ENCODE measurements at places on chromosomes 5 and 9.

- DNase-seq = no peak
Measured at GRCh38 chr5:107203243-107203642, 467.5 kb downstream of the EFNA5 start.

DNA sequence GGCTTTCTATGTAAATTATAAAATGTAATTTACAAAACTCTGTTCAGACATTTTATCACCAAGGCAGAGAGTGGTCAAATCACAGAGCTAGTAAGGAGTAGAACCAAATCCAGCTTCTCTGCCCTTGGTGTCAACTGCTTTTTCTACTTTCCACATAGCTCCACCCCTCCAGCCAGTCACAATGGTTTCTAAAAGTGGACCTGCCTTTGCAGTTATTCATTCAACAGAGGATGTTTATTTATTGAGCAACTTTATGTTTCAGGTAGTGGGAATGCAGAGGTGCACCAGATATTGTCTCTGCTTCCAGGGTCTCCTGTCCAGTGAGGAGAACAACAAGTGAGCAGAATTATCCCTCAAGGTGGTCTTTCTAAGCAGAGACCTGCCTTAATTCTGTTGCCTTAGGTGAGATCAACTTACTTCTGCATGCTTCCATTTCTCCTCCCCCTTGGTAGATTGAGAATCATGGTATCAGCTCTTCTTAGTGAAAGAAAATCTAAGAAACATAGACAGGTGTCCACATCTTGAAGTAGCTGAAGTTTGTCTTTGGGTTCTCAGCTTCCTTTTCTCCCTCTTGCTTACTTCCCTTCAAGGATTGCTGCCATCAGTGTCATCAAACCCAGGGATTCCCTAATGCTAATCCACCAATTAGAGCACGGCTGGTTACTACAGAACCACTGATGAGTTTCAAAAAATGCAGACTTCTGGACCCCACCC, 17.2 kb upstream of the PDCD1LG2 start:
- no peak for DNase-seq

GRCh38 chr5:16666883-16667398, 50.1 kb upstream of the RETREG1 start:
- no peak for DNase-seq

DNA sequence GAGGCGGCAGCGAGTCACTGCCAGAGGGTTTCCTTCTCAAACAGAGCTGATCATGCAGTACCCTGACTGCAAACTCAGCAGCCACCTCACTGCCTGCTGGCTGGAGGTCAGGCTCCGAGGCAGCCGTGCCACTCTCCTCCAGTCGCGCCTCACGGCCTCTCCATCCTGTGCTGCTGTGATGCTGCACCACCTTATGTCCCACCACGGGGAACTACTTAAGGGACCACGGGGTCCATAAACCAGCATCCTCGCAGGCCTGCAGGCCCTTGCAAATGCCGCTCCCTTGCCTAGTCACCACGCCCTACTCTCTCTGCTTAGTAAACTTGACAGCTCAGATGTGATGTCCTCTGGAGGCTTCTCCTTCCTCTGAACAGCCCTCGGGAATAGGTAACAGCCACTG, 99.2 kb downstream of the CRB2 start:
- no peak for DNase-seq

DNA sequence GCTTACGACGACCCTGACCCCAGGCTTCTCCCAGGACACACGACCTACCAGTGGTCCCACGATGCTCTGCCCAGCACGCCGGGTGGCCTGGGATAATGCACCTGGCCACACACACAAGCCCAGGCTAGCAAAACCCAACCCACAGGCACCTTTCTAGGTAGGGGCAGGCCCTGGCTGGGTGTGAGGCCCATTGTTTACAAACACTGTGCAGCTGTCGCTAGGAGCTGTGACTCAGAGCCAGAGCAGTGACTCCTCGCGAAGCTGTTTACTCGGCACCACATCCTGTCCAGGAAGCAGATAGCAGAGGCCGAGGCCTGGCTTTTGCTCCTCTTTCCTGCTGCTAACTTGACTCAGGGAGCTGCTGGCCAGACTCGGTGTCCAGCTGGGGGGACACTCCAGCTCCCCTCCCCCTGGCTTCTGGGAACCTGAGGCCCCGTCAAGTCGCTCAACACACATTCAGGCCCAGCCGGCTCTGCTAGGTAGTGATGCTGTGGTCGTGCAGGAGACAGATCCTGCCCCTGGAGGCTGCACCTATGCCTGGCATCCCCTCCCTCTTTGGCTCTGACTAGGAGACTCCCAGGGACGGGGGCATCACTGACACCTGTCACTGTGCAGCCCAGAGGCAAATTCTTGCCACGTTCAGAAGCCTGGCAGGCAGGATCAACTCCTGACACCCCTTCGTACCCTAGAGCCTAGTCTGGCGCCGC, 12.8 kb upstream of the RALGDS start:
- DNase-seq = peak; percentile 0

GRCh38 chr5:115932991-115933390, 29.3 kb upstream of the LVRN start:
- DNase-seq = no peak

- peak; percentile 35 for DNase-seq
Measured at GRCh38 chr9:100669968-100670367, 92.1 kb downstream of the CAVIN4 start.

GRCh38 chr5:168951356-168951755, 349.6 kb downstream of the SLIT3 start:
- DNase-seq = no peak

DNA sequence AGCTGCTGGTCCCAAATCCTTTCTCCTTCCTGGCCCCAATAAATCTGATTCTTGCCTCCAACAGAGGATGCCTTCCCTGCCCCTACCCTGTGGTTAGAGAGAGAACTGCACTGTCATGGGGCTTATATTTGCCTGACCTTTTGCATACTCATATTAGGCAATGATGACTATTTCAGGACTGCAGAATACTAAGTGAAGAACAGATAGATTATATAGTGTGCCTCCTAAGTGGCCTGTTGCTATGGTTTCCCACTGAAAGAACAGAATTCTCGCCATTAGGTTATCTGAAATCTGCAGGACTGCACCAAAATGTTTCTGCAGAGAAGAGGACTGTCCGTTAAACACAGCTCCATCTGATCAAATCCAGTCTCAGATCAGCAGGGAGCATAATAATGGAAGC, 87.3 kb upstream of the CCNG1 start:
- DNase-seq = no peak

- DNase-seq = no peak
Measured at GRCh38 chr9:93651521-93651950, 75.2 kb downstream of the PHF2 start.

GRCh38 chr9:19074836-19075235, 25.6 kb downstream of the RRAGA start:
- DNase-seq = no peak

DNA sequence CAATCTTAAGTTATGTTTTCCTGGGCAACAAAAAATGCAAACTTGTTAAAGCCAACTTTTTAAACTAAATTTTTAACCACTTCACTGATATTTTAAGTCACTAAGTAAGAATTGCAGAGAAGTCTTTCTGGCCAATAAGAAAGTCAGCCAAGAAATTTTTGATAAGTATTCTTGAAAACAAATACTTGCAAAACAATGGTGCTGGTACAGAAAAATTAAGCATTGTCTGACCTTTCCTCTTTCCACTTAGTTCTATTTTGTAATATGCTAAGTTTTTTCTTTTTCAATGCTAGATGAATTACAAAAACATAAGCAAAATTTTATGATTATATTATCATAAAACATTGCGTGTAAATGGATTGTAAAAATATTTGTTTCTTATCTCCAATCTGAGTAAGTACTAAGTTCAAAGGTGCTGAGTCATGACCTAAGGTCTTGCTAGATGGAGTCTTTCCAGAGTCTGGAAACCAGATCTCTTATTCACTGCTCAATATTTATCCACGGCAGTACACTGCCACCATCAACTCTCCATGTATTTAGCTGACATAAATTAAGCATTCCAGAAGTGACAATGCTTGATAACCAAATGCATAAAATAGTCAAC, 139.7 kb downstream of the MEF2C start:
- no peak for DNase-seq

GRCh38 chr5:99129768-99130501, 201.1 kb upstream of the CHD1 start:
- DNase-seq = no peak

- no peak for DNase-seq
Measured at GRCh38 chr9:137486545-137487453, 27.7 kb upstream of the NSMF start.

DNA sequence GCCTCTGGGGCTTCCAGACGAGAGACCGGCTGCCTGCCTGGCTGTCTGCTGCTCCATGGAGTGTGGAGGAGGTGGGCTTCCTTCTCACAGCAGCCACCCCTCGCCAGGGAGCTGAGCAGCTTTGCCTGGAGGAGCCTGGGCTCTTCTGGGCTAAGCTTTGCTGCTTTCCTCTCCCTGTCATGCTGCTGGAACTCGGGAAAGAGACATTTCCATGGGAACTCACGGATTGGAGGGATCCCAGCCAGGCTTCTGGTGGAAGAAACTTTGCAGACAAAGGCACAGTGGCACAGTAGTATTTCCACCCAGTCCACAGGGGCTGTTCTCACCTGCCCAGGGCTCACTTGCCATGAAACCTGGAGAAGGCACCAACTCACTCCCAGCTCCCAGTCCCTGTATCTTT, 5.6 kb upstream of the NTNG2 start:
- no peak for DNase-seq

GRCh38 chr9:134932171-134932570, 14.5 kb upstream of the FCN1 start:
- no peak for DNase-seq

- DNase-seq = no peak
Measured at GRCh38 chr9:73896061-73896460, 601.1 kb upstream of the RORB start.

DNA sequence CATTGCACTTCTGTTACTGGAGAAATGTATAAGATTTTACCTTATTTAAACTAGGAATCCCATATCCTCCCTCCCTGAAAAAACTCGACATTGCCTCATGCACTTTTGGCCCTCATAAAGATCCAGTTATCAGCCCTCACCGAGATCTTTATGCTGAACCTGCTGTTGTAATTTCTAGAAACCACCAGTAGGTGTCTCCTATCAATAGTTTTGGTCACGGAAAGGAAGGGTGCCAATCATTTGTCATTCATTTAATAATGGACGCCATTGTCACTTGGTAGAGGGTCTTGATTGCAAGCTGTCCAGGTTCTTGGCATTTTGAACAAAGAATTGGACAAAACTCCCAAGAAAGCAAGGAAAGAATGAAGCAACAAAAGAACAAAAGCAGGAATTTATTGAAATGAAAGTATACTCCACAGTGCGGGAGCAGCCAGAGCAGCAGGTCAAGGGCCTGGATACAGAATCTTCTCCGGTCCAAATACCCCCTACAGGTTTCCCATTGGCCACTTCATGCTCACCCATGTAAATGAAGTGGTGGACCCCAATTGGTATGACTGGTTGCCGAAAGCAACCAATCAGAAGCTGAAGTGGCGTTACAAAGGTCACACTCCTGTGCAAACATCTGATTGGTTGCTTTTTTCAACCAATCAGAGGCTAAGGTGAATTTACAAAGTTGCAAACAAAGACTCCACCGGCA, 524.3 kb downstream of the PSAT1 start:
- peak; percentile 6 for DNase-seq

DNA sequence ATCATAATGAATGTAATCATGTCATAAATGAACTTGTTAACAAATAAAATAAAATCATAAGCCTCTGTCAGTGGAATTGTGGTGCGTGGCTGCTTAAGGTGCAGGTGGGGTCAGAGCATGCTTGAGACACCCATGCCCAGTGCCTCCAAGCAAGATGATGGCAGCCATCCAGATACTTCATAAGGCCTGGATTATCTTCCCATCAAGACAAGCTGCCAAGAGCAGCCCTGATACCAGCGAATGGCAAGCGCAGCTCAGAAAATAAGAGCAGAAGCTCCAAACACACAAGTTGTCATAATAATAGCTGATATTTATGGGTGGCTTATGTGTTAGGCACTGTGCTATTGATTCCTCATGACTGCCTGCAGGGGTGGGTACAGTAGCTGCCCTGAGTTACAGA, 21.8 kb upstream of the LMX1B start:
- DNase-seq = no peak

DNA sequence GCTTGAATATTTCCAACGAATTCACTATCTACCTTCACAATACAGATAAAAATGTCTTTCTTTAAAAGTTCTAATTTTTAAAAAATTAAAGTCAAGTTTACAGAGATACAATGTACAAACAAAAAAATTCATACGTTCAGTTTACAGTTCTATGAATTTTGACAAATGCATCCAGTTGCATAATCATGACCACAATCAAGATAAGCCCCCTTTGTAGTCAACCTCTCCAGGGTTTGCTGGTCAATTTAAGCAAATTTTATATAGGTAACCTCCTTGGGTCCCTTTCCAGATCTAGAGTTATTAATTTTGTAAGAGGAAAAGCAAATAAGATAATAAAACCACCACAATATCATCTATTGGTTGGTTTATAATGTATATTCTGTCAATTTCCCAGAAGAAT, 76.3 kb downstream of the MRPS27 start:
- no peak for DNase-seq

All from NCI-H526 treated with DMSO at 0.1 percent for 48 hours (cell line).